ENCODE measurements at places on chromosomes 5 and 9. TPM values are rescaled to one million over a fixed set of nuclear protein-coding genes. Genes with fewer than 3 reads are reported as not detected.

STPG3 gene
- total RNA-seq, result not detected

LRRC19 gene
- 0.22 TPM for total RNA-seq

BTNL3 gene
- total RNA-seq, result not detected

ABL1 gene
- total RNA-seq, result 27.2 TPM

RNF183 gene
- total RNA-seq, result not detected

- peaks cover 26% of the 10 kb centered on the region for H3K4me1 ChIP-seq
- peaks cover 33% of the 10 kb centered on the region for H3K36me3 ChIP-seq
- H3K27me3 ChIP-seq, result no peaks in the 10 kb centered on the region
- H3K4me3 ChIP-seq, result peak overlapping the region; percentile 87
- DNase-seq, result peak; percentile 23
- peak overlapping the region; percentile 84 for H3K27ac ChIP-seq
Observed at GRCh38 chr5:6632324-6632887, 438 bp downstream of the NSUN2 start.

DNA sequence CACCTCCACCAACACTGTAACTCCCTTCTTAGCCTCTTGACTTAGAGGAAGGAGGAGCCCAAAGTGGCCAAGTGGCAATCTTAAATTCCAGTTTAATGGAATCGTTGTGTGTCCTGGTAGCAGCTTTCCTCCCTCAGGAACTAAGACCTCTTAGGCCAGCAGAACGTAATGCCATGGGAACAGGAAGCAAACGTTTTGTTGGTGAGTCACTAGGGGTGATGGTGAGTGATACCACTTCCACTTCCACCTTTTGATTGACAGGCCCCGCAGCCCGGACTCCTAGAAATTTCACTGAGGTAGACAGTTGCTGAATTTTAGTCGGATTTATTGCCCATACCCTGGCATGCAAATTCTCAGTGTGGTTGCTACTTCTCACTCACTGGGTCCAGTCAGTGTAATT is 94.2 kb upstream of the FBN2 start:
- no peaks in the 10 kb centered on the region for H3K4me1 ChIP-seq
- H3K27ac ChIP-seq, result no peak overlapping the region
- no peaks in the 10 kb centered on the region for H3K27me3 ChIP-seq

DNA sequence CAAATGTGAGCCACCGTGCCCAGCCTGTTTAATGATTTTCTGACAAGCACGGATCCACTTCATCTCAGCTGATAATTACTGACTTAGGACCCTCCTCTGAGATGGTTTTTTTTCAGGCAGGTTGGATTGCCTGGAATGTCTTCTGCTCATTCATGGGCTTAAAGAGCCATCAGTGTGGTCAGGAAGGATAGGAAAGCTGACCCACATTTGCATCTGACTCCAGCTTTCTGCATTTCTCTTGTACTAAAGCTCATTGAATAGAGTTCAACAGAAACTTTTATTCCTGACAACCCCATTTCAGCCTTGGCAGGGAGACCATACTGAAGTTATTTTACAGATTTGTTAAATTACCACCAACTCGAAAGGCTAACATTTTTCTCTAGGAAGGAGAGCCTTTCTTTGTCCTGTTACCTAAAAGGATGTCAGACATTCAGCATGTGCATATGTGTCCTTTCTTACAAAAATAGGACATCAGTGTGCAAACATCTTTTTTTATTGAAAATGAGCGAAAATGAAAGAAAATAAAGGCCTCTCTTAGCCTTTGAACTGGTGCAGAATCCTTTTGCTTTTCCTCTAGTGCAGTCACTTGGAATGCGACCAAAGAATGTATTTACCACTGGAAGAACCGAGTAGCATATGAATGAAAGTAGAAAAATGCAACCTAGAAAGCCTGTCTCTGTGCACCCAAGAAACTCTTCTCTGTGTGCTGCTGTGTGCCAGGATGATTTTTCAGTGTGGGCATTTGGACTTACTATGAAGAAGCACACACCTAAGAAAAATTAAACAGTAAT is 26.6 kb downstream of the ADCY2 start:
- no peaks in the 10 kb centered on the region for H3K36me3 ChIP-seq
- H3K27ac ChIP-seq, result peak overlapping the region; percentile 93
- H3K4me3 ChIP-seq, result no peak overlapping the region
- H3K4me1 ChIP-seq, result peaks cover 97% of the 10 kb centered on the region
- no peak for DNase-seq

DNA sequence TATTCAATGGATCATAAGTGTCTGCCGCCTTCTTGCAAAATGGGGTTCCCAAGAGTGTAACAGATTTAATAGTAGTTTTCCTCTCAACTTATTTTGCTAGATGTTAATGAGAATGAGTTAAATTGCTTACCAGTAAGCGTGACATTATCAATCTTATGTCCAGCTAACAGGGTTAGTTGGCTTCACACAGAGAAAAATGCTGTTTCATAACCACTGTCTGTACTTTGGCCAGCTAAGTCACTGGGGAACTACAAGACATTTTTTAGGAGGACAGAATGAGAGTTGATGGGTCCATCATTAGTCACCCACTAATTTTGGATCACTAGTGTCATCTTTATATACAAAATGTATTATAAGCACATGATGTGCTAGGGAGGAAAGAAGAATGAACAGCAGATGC is 1.4 kb downstream of the CDC37L1 start:
- no peak for DNase-seq
- peak overlapping the region; percentile 99 for H3K27ac ChIP-seq
- peaks cover 10% of the 10 kb centered on the region for H3K36me3 ChIP-seq

- H3K4me1 ChIP-seq, result no peaks in the 10 kb centered on the region
- H3K4me3 ChIP-seq, result no peak overlapping the region
- no peak for DNase-seq
Observed at GRCh38 chr5:11322133-11322532, 561.1 kb upstream of the DAP start.

DNA sequence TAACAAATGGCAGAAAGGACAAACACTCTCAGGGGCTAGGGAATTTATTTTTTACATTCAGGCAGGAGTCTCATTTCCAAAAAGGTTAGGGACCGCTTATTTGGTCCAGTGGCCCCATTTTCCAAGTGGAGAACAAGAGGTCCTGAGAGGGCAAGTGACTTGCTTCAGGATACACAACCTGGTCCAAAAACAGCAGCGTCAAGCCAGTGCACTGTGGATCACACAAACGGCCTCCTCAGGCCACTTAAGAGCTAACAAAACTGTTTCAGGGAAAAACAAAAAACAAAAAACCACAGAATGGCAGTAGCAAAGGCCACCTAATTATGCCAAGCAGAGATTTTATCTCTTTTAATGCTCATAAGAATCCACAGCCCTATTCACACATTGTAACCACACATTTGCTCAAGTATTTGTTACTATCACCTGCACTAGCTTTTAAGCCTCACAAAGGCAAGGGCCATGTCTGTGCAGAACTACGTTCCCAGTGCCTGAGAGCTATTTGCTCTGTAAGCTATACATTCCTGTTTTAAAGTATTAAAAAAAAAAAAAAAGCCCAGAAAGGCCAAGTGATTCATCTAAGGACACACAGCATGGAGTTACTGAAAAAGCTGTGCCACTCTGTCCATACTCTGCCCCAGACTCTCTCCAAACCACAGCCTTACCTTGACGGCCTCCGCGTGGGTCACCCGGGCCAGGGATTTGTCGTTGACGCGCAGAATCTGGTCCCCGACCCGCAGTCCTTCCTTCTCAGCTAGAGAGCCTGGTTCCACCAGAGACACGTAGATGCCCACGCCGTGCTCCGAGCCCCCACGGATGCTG is 1.5 kb downstream of the WHRN start:
- no peak overlapping the region for H3K27ac ChIP-seq
- H3K4me1 ChIP-seq, result peaks cover 6% of the 10 kb centered on the region
- peak overlapping the region; percentile 69 for H3K4me3 ChIP-seq
- no peak for DNase-seq

DNA sequence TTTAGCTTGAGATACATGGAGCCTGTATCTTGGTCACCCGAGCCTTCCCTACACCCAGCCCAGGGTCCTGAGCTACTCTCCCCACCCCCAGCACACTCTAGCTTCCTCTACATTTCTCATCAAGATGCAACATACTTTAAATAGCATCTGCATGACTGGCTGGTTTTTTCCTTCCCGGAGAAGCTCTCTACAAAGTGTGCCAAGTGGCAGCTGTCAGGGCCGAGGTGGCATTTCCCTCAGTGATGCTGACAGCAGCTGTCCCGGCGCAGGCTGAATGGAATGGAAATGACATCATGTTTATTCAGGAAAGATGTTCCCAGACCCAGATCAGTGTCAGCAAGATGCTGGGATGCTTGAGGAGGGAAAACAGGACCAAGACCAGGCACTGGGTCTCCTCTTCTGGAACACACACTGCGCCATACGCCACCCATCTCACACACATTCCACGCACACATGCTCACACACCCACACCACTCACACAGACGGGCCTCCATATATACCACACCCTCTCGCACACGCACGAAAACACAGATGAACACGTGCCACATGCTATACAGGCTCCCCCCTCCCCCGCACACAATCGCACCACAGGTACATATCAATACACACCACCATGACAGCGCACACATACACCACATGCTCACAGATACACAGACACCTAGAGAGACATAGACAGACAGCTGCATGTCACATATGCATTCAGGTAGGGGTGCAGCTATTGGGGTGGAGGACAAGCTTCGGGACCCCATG is 67.8 kb downstream of the LHX2 start:
- no peak overlapping the region for H3K4me3 ChIP-seq
- no peaks in the 10 kb centered on the region for H3K27me3 ChIP-seq
- H3K36me3 ChIP-seq, result no peaks in the 10 kb centered on the region

DNA sequence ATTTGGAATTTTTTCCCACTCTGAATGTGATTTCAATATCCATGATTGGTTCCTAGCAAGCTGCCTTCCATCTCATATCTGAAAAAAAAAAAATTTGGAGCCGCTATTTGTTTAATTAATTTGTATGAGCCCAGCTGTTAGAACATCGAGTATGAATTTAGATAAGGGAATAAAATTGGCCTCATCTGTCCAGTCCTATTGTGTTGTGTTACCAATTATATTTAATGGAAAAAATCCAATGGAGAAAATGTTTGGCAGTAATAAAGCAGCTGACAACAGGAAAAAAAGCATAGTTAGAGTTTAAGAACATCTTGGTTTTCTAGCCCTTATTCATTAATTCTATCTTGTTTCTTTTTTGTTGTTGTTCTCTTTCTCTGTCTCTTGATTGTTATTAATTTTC is 735.6 kb upstream of the RIOK2 start:
- no peaks in the 10 kb centered on the region for H3K27me3 ChIP-seq
- no peak for DNase-seq
- H3K4me3 ChIP-seq, result no peak overlapping the region
- no peaks in the 10 kb centered on the region for H3K36me3 ChIP-seq

DNA sequence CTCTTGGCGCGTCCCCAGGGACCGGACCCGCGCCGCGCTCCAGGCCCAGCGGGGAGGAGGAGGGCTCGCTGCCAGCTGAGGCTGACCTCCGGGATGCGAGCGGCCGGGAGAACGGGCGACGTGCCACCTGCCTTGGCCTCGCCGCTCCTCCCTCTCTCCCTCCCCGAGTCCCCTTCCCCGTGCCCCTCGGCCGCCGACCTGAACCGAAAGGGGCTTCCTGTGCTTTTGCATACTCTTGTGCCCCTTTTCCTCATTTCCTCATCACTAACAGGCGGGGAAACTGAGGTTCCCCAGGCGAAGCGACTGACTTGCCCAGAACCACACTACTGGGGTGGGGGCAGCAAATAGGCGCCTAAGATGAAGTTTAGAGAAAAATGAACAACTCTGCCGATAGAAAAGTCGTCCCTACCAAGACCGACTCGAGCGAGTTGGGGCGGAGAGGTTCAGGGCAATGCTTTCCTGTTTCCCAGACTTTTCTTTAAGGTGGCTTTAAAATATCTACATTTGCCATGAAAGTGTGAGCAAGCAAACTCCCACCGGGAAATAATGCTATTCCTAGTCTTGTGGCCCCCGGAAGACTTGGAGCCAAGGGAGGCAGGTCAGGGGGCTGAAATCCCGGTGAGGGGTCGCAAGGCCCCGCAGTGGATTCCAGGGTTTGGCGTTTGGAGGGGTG is 580 bp upstream of the DUSP1 start:
- H3K4me3 ChIP-seq, result peak overlapping the region; percentile 98
- H3K36me3 ChIP-seq, result peaks cover 17% of the 10 kb centered on the region
- H3K27me3 ChIP-seq, result no peaks in the 10 kb centered on the region

GRCh38 chr5:72288924-72289323 is 31.1 kb downstream of the MRPS27 start:
- no peak overlapping the region for H3K27ac ChIP-seq
- H3K4me1 ChIP-seq, result peaks cover 12% of the 10 kb centered on the region
- DNase-seq, result peak; percentile 15
- H3K27me3 ChIP-seq, result no peaks in the 10 kb centered on the region

- no peak overlapping the region for H3K27ac ChIP-seq
- no peaks in the 10 kb centered on the region for H3K4me1 ChIP-seq
- no peaks in the 10 kb centered on the region for H3K27me3 ChIP-seq
- H3K4me3 ChIP-seq, result no peak overlapping the region
Observed at GRCh38 chr5:1481266-1481958, 36.2 kb upstream of the SLC6A3 start.

- no peak overlapping the region for H3K4me3 ChIP-seq
- H3K27ac ChIP-seq, result no peak overlapping the region
- H3K27me3 ChIP-seq, result no peaks in the 10 kb centered on the region
- no peaks in the 10 kb centered on the region for H3K36me3 ChIP-seq
Observed at GRCh38 chr9:125271081-125271480, 9.5 kb downstream of the GAPVD1 start.

DNA sequence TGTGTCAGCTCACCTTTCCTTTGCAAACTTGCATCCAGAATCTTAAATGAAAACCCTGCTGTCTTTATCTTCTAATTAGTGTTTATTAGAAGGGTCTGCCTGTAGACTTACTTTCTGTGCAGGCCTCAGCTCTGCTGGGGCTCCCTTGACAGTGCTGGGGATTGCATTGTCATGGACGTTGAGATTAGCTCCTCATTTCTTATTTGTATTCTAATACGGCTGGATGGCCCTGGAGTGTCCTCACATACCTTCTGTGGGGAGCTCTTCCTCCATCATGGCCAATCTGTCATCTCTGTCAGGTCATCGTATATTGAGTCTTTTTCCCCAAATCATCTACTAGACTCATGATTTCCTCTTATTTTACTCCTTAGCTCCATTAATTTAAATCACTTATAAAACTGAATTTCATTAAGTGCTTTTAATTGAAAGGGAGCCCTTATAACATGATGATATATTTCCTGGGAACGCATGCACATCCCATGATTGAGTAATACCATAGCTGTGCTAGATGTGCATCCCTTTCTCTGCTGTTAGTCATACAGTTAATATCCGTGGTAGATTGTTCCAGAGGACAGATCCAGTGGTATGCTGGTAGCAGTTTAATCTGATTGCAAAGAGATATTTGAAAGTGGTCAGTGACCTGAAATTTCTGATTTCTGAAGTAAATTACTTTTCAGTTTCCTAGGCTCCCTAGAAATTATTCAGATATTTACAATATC is 61.6 kb downstream of the ICE1 start:
- no peak overlapping the region for H3K27ac ChIP-seq
- peaks cover 28% of the 10 kb centered on the region for H3K4me1 ChIP-seq
- H3K27me3 ChIP-seq, result no peaks in the 10 kb centered on the region
- no peak overlapping the region for H3K4me3 ChIP-seq
- DNase-seq, result no peak

DNA sequence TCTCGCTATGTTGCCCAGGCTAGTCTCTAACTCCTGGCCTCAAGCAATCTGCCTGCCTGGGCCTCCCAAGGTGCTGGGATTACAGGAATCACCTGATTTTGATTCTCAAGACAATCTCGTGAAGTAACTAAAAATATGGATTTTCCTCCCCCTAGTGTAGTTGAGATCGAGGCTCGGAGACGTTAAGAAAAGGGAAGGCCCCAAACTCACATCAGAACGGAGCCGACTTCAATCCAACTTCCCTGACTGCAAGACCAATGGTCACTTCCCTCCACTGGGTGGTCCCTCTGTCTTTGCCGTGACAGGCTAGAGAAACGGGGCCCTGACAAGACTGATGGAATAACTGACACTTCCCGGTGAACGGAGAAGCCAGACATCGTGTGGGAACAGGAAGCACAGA is 28.3 kb downstream of the BARHL1 start:
- no peak for DNase-seq
- H3K36me3 ChIP-seq, result peaks cover 82% of the 10 kb centered on the region
- H3K27me3 ChIP-seq, result no peaks in the 10 kb centered on the region
- H3K27ac ChIP-seq, result no peak overlapping the region
- H3K4me3 ChIP-seq, result no peak overlapping the region

Measured in gastrocnemius medialis (tissue), 4 donors.